Activated T-helper 1 cell treated with anti-CD3 and anti-CD28 coated beads, Interleukin-12 subunit alpha, Interleukin-12 subunit beta, Interleukin-2, Interleukin-4 antibody, amounts not matched to agents 30 ng/mL and 10 ng/mL and 1 ng/mL, durations not matched to agents 14 hours and 24 hours and 36 hours (primary cell): ENCODE measurements at places on chromosomes 13 and 19. TPM values are rescaled to one million over a fixed set of nuclear protein-coding genes. Genes with fewer than 3 reads are reported as not detected.

Gene ZNF155
- 5.2 and 6.5 TPM in 2 replicates for total RNA-seq

Gene COLGALT1
- 115 and 117 TPM in 2 replicates for total RNA-seq

Gene C1QTNF9
- not detected in 2 replicates for total RNA-seq

Gene ZNF69
- total RNA-seq, result 0.16 and 0.29 TPM in 2 replicates

Gene PSG3
- total RNA-seq, result not detected in 2 replicates

Gene LIG1
- 133 and 140 TPM in 2 replicates for total RNA-seq

Gene PAK4
- 18.5 and 19.9 TPM in 2 replicates for total RNA-seq

DNA sequence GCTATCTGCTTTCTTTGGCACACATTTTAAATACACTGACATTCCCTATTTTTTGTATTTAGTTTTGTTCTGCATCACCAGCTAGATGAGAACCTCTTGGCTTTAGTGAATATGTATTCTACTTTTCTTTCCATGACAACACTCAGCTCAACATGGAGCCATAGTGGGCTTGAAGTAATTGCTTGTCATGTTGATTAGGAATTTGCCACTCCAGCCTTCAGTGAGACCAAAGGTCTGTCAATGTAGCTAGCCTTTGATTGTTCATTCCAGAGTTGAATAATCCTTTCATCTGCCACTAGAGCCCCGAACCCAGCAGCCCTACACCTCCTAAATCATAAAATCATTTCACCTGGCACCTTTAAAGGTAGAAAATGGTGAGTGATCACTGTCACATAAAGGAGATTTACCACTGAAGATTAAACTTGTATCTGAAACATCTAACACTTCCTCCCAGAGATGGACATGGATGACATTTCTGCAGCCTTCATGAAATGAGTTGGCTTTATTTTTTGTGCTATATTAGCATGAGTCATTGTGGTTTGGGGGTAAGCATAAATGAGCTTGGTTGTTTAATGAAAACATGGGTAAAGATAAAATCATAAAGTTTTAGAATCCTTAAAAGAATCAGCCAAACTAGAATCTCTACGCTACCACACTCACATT, 29.2 kb upstream of the GARRE1 start:
- no peak for DNase-seq

- DNase-seq, result peak; percentile 38
Measured at GRCh38 chr13:27359199-27359821, 65.1 kb upstream of the GTF3A start.

GRCh38 chr19:41426952-41427646, at the start of gene B3GNT8:
TSS of gene B3GNT8 (minus strand) at chr19:41427374. CDS start at chr19:41426778, 596 bp downstream.
- DNase-seq, result no peak

DNA sequence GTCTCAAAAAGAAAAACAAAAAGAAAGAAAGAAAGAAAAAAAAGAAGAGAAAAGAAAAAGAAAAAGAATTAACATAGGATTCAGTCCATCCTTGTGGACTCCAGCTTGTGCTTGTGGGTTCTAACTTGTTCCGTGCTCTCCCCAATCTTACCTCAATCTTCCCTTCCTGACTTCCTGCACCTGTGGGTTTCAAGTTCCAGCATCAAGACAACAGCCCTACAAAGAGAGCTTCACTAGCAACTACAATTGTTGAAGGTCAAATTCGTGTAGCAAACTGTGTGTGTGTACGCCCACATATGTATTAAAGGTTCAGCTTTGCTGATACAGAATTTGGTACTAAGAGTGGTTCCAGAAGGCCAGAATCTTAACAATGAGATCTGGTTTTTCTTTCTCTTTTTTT, 25.3 kb downstream of the FXYD5 start:
- no peak for DNase-seq

GRCh38 chr19:58296104-58296503, 9.1 kb upstream of the ERVK3-1 start:
- DNase-seq, result no peak

GRCh38 chr19:19050104-19050503, 13.7 kb upstream of the SLC25A42 start:
- DNase-seq, result no peak

- no peak for DNase-seq
Measured at GRCh38 chr19:49423985-49424303, 703 bp upstream of the PTH2 start.

DNA sequence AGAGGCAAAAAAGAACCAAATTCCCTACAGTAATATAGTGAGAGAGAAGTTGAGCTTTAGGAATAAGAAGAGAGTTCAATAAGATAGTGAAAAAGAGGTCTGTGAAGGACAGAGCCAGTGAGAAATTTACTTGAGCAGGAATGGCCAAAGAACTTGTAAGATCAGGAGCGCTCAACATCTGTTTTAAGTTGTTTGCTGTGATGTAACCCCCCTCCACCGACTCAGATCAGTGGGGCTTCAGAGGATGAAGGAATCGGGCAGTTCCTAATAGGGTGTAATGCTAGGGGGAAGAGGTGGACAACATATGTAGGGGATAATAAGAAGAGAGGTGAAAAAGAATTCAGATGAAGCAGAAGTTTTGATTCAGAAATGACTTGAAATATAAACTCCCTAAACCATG, 85.3 kb upstream of the FNDC3A start:
- DNase-seq, result no peak

DNA sequence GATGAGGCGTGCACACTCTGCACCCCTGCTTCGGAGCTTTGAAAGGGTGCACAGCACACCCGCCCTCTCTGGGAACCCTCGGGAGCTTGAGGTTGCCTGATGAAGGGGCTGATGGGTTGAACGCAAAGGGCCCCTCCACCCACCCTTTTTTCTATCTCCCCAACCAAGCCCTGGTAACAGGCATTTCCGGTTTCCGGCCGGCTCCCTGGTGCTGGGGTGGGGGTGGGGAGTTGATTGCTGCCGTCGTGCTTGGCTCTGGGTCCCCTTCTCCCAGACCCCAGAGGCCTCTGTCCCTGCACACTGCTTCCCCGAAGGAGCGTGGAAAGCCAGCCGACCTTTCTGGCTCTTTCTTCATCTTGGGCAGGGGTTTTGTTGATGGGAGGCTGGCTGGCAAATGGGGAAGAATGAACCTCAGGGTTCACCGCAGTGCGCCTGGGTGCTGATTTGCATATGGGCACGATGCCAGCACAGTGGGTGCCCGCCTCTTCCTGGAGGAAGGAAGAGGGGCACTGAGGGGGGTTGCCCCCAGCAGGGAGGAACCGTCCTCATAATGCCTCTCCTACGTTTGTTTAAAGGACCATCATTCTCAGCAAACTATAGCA, 29.1 kb downstream of the VAV1 start:
- peak; percentile 72 for DNase-seq

DNA sequence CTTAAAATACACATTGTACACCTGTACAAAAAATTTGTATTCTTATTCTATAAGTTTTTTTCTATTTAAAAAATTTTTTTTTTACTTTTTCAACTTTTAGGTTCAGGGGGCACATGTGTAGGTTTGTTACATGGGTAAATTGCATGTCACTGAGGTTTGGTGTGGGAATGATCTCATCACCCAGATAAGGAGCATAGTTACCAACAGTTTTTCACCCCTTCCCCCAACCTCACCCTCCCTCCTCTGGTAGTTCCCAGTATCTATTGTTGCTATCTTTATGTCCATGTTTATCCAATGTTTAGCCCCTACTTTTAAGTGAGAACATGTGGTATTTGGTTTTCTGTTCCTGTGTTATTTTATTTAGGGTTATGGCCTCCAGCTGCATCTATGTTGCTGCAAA, 89.9 kb downstream of the CDK8 start:
- DNase-seq, result no peak

DNA sequence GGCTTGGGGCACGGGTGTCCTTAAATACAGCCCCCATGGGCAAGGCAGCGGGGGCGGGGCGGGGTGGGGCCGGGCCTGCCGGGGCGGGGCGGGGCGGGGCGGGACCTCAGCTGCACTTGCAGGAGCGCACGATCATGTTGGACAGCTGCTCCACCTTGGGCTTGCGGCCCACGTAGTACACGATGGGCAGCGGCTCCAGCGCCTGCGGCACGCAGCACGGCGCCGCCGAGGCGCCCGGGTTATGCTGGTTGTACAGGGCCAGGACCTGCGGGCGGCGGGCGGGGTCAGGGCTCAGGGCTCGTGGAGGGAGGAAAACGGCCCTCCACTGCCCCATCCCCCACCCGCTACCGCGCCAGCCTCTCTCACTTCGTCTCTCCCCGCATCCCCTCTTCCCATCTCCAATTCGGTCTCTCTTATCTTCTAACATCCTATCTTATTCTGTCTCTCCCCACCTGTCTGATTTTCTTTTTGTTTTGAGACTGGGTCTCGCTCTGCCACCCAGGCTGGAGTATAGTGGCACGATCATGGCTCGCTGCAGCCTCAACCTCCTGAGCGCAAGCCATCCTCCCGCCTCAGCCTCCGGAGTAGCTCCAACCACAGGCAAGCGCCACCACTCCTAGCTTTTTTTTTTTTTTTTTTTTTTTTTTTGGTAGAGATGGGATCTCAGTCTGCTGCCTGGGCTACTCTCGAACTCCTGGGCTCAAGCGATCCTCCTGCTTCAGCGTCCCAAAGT, 21.1 kb downstream of the CCDC97 start:
- no peak for DNase-seq

DNA sequence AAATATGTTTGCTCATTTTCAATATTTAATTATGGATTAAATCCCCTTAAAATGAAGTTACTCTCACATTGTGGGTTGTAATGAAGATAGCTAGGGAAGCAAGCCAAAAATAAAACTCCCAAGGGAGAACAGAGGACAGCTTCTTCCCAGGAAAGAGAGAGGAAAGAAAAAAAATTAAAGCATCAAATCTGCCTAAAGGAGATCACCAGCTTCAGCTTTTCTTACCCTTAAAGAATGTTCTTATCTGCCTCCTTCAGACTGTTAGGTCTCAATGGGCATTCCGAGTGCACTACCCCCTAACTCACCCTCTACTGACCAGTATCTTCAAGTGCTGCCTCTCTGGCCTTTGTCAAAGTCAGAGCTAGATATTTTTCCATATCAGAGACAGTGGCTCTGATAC, 55.2 kb downstream of the XPO4 start:
- no peak for DNase-seq

DNA sequence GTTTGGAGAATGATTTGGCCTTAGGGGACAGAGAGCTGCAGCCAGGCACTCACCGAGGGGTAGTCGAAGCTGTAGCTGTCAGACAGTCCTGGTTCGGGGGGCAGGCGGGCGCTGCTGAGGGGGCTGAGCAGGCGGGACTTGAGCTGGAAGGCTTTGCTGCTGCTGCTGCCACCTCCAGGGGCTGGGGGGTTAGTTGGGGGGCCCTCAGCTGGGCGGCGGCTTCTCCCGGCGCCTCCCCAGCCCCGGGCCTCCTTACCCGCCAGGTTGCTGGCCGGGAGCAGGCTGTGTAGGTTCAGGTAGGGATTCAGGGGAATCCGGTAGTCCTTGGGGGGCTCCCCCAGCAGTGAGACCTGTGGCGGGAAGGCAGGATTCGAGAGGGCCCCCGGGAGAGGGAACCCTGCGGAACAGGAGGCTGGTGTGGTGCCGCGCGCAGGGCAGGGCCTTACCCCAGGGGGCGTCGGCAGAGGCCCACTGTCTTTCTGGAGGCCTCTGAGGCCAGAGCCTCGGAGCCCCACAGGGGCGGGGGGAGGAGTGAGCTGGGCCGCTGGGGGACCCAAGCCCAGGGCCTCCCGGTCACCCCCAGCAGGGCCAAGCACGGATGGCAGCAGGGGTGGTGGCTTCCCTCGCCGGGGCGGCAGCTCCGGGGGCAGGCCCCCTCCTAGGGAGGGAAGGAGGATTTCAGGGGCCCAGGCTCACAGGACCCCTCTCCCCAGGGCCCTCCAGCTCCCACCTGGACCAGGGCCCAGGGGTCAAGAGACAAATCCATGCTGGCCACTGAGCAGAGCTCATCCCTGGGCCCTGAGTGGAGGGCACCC, 5.0 kb upstream of the FDX2 start:
- DNase-seq, result no peak
